ENCODE measurements at places on chromosomes 5 and 9.
A peak's percentile ranks its signal among the peaks of the same experiment; 100 is the strongest.

GRCh38 chr5:7391814-7392692, 3.9 kb upstream of the ADCY2 start:
- DNase-seq = peak; percentile 76

DNA sequence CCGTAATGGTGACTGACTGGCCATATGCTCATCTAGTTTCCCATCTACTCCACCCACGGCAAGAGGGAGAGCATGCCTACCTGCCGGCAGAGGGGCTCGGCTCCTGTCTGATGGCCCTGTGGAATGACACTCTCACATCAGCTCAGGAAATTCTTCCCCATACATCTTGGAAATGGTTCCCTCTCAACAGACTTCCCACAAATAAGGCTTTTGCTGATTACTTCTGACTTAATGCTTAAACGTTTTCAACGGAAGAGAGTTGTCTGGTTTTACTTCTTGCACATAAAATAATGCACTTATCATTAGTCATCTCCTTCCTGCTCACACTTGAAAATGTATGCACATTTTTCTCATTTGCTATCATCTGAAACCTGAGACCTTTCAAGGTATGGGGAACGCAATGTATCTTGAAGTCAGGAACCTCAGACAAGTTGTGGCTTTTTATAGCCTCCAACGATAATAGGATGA, 129.5 kb downstream of the TTLL11 start:
- no peak for DNase-seq

GRCh38 chr9:93267091-93267541, 83.2 kb downstream of the WNK2 start:
- peak; percentile 68 for DNase-seq

GRCh38 chr5:41776435-41776834, 93.8 kb downstream of the OXCT1 start:
- peak; percentile 23 for DNase-seq

GRCh38 chr5:119274767-119275130, 81.1 kb upstream of the TNFAIP8 start:
- DNase-seq = no peak

DNA sequence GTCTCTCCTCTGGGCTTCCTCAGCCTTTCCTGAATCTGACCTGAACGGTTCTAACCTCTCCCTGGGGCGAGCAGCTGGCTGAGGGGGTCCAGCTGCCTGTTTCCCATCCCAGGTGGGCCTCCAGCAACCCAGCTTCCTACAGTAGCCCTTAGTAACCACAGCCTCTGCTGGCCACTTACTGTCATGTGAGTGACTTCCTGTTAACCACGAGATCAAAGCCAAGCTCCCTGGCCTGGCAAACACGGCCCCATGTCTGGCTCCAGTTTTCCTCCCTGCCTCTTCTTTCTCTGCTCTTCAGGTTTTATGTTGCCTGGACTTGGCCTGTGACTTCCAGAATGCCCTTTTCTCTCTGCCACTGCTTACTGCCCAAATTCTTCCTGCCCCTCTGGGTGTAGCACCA, 47.2 kb upstream of the DAB2IP start:
- no peak for DNase-seq

GRCh38 chr9:35937227-35937626, 20.7 kb downstream of the OR2S2 start:
- no peak for DNase-seq

GRCh38 chr5:5788793-5789192, 366.3 kb downstream of the ICE1 start:
- DNase-seq = no peak

DNA sequence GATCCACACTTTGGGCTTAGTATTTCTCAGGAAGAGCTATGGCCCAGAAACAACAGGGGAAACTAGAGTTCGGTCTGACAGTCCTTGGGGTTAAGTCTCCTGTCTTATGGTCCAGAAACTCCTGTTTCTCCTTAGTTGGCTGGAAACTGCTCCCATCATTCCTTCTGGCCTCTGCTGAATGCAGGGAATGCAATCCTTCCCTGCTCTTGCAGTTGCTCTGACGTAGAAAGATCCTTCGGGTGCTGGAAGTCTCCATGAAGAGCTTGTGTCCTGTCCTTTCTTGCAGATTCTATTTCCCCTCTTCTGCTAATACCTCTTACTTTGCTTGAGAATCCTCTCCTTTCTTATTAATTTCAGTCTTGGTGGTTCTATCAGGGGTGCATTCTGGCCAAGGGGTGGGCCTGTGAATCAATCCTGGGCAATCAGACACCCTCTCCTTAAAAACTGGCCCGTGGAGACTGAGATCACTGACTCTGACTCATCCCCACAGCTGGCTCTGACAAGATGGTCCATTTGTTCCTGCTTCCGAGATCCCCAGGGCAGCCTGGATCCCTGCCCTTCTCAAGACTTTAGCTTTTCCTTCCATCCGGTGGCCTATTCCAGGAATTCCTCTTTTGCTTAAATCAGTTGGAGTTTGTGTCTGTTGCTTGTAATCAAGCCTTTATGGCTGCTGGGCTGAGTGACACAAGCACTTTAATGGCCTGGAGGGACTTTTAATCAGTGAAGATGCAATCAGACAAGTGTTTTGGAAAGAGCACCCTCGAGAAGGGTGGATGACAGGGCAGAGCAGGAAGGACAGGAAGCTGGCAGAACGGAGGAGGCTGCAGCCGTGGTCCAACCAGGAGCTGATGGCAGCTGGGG, 23.7 kb downstream of the PTGS1 start:
- no peak for DNase-seq
